NCI-H187 (cell line): ENCODE measurements at places on chromosomes 5 and 9.

- no peak for DNase-seq
These were observed 297.1 kb downstream of the HCN1 start for GRCh38 chr5:45399041-45399440.

GRCh38 chr5:94775088-94775487 lies 156.6 kb downstream of the SLF1 start:
- no peak for DNase-seq

- DNase-seq, result no peak
These were observed 51.4 kb upstream of the IRX2 start for GRCh38 chr5:2802693-2803365.

GRCh38 chr9:9124616-9125015 lies 1325.0 kb upstream of the DMAC1 start:
- no peak for DNase-seq

DNA sequence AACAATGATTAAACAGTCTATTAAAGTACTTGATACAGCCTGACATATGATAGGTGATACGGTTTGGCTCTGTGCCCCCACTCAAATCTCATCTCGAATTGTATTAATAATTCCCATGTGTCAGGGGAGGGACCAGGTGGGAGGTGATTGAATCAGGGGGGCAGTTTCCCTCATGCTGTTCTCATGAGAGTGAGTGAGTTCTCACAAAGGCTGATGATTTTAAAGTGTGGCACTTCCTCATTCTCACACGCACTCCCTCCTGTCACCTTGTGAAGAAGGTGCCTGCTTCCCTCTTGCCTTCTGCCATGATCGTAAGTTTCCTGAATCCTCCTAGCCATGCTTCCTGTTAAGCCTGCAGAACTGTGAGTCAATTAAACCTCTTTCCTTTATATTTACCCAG lies 40.1 kb upstream of the TARS1 start:
- DNase-seq, result no peak

DNA sequence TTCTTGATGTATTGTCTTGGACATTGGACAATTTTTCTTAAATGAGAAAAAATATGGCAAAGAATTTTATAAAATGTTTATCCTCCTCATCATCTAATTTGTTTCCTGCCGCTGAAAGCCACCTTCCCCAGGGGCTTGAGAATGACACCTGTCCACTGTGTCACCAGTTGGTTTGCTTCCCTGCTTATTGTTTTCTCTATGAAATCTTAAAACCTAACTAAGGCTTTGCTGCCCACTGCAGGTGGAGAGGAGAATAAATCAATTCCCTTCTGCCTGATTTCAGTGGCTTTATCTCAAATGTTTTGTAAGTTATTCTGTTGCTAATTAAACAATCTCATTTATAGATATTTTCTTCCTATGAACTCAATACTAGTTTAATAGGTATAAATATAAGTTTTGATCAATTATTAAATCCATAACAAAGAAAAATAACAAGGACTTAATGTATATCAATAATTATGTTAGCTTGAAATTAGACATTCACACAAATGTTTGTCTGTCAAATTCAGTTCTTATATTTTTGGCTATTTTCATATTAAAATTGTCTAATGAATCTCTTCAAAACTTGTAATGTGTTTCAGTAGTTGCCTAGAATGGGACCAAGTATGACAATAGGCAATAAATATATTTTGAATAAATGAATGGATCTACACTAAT lies 822.5 kb downstream of the PTPRD start:
- DNase-seq, result peak; percentile 23

GRCh38 chr5:14185326-14186058 lies 42.4 kb downstream of the TRIO start:
- DNase-seq, result peak; percentile 70

- DNase-seq, result no peak
These were observed 379.2 kb downstream of the CTNND2 start for GRCh38 chr5:11525020-11525419.

GRCh38 chr5:135566422-135567400 lies 12.1 kb downstream of the CXCL14 start:
- DNase-seq, result no peak

DNA sequence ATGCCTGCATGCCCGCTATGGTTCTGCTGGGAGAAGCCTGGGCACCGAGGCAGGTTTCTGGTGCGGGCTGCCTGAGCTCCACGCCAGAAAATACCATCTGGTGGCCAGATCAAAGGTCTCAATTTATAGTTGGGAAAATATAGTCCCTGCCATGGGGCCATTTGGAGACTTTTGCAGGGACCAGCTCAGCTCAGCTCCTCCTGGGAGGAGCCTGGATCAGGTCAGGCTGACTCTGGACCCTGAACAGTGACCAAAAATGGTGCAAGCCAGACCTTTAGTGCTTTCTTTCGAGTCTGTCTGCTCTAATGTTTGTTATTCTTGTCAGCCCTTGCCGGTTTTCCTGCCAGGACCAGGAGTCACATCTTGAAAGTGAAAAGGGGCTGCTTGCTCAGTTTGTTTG lies 31.8 kb downstream of the HMCN2 start:
- no peak for DNase-seq
